ENCODE measurements at places on chromosomes 3 and 15.

DNA sequence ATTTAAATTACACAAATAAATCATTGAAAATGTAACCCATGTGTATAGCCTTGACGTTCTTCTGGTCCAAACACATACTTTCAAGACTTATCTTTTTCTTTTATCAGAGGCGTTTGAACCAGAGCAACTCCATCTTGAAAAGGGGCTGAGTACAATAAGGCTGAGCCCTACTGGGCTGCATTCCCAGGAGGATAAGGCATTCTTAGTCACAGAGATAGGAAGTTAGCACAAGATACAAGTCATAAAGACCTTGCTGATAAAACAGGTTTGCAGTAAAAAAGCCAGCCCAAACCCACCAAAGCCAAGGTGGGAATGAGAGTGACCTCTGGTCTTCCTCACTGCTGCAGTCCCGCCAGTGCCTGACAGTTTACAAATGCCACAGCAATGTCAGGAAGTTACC lies 101.0 kb upstream of the IGSF10 start:
- no peak for DNase-seq

GRCh38 chr3:195148549-195148948 lies 122.4 kb downstream of the XXYLT1 start:
- no peak for DNase-seq

- no peak for DNase-seq
Measured at GRCh38 chr3:122104515-122105194, 49.5 kb downstream of the CD86 start.

DNA sequence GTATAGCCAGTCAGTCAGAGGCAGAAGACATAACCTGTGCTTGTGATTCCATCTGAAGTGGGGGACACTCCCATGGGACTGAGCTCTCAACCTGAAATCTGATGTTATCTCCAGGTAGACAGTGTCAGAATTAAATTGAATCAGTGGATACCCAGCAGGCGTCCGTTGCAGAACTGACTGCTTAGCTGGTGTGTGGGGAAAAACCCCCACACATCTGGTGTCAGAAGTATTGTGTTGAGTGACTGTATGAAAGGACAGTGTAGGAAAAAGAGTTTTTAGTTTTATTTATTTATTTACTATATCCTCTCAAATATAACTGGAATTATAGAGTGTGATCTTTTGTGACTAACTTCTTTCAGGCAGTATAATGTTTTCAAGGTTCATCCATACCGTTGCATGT lies 10.4 kb downstream of the KPNA4 start:
- DNase-seq = no peak

DNA sequence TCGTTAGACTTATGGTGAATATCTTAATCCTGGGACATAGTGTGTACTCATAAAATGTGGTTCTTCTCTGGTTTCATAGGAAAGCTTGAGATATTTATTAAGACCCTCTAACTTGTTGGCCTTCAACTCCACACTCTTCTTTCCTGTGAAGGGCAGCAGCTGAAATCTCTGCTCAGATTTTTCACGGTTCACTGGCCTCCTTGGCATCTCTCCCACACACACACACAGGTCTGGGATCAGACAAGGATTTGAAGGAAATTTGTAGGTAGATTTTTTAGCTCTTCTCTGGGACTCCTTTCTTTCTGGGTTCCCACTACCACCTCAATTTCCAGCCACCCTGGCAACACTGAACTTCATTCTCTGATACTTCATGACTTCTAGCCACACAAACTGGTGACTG lies 70.2 kb downstream of the MYRIP start:
- DNase-seq = no peak

DNA sequence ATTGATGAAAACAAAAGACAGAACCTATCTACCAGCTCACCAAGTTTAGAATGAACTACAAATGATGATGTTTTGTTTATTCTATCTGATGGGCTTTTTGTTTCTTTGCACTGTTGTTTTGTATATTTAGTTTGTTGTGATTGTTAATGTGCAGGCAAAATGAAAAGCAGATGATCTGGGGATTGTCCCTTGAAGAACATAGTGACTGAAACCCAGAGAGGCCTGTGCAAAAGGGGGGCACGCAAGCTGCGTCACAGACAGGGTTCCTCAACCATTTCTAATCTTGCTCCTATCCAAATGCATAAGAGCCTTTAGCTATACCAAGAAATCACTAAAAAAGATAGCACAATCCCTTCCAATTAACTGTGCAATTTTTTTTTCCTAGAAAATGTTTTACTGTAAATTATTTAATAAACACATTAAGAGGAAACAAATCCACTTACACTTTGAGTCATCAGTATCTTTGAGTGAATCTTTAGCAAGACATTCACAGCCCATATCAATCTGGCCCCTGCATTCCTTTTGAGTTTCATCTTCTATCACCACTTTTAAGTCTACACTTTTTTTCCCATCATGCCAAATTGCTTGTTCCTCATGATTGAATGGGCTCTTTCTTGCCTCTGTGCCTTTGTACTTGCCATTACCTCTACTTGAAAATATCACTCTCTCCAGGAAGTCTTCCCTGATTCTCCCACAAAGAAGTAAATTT lies 220.3 kb downstream of the ATP8B4 start:
- no peak for DNase-seq

DNA sequence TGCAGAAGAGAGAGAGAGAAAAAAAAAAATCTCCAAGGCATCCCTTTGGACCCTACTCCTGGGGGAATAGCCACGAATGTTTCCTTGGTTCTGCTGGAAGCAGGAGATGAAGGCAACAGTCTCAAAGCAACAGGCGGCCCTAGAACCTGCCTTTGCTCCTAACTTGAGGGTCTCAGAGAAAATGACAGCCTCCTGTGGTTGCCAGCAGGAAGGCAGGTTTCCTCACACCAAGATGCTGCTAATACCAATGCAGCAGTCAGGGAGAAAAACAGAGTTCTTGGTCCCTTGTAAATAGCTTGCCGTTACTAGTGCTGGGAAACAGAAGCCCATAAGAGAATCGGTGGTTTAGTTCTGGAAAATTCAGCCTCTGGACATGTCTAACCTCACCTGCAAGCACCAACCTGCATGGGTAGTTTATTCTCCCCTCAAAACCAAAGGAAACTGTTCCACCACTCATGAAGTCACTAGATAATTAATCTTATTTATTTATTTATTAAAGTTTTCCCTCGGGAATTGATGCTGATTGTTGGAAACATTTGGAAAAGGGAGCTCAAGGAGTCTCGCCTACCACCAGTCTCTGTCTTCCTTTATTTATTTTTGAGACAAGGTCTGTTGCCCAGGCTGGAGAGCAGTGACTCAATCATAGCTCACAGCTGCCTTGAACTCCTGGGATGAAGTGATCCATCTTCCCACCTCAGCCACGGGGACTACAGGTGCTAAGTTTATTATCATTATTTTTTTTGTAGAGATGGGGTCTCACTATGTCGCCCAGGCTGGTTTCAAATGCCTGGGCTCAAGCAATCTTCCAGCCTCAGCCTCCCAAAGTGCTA lies 883 bp upstream of the FRMD4B start:
- no peak for DNase-seq

GRCh38 chr3:30044515-30044914 lies 561.9 kb upstream of the TGFBR2 start:
- no peak for DNase-seq

- peak; percentile 2 for DNase-seq
Measured at GRCh38 chr15:43529141-43529540, 11.7 kb downstream of the MAP1A start.

DNA sequence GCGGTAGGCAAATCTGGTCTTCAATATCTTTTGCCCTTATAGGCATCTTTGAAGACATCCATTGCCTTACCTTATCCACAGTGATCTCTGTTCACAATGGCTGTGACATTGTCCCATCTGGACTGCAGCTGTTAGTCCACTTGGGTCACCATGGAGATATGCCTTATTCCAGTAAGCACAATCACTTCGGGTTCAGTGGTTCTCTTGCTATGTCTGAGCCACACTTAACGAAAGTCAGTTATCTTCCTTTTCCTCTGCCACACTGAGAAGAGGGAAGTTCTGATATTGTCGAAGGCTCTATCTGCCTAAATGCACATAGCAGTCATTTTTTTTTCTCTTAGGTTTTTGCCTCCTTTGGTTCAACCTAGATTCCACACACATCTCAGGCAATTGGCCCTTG lies 119.0 kb upstream of the SATB1 start:
- DNase-seq = no peak

- DNase-seq = no peak
Measured at GRCh38 chr3:43874290-43874689, 183.6 kb downstream of the ABHD5 start.

- no peak for DNase-seq
Measured at GRCh38 chr3:58801541-58801940, 135.0 kb upstream of the FAM3D start.

GRCh38 chr3:48125886-48126622 lies 62.2 kb downstream of the CDC25A start:
- DNase-seq = no peak

DNA sequence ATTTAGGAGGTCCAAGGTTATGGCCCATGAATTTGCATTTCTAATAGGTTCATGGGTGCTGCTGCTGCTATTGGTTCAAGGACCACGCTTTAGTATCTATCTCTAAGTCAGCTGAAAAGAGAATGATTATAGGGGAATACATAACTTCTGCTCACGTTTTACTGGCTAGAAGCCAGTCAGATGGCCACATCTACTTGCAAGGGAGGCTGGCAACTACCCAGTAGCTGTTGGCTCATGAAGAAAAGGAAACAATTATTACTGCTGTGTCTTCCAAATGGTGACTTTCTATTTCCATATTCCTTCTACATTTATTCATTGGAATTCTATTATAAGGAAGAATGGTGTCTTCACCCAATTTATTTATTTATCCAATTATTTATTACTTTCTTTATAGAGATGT lies 54.2 kb downstream of the SLC25A36 start:
- no peak for DNase-seq

- DNase-seq = no peak
Measured at GRCh38 chr3:126321490-126321889, 35.7 kb downstream of the KLF15 start.

- DNase-seq = no peak
Measured at GRCh38 chr3:142884531-142884930, 4.4 kb downstream of the PCOLCE2 start.

DNA sequence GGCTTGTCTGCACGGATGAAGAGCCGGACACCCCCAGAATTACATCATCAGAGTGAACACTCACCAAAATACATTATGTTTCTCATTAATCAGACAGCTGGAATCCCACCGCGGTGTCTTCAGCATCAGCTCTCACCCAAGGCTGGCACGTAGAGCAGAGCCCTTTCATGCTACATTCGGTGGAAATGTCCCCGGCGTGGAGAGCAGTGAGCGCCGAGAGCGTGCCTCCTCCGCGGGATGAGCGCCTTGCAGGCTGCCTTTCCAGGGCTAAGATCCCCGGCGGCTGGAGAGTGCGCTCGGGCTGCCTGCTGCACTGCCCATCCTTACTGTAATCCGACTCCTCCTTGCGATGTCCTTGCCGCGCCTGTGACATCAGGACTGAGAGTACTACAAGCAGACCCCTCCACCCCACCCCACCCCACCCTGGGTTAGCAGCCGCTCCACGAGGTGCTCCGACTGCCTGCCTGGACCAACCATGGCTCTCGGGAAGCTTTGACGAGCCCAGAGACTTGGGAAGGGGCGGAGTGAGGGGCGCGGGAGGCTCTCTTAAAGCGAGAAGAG lies at the start of gene ZNF385D:
Gene ZNF385D (minus strand): TSS at position 380 of the 561 bp plus-strand sequence. CDS start 294 bp downstream, at position 86.
- no peak for DNase-seq

GRCh38 chr3:141905129-141905528 lies 28.7 kb downstream of the ATP1B3 start:
- no peak for DNase-seq

DNA sequence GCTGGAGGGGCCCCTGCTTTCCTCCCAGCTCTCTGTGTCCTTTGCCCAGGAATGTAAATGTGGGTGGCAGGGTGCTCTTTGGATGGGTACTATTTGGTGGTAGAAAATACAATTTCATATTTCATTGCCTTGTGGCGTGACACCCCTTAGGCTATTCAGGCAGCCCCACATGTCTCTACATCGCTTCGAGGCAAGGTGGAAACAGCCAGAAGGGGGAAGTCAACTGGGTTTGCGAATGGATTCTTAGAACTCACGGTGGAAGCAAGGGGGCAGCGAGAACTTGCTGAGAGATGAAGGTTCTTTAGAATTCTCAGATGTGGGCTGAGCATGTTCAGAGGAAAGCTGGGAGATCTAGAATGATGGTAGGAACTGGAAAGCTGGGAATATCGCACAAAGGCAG lies 25.3 kb downstream of the PLA2G4D start:
- DNase-seq = peak; percentile 13

- DNase-seq = peak; percentile 7
Measured at GRCh38 chr3:186985661-186986364, 55.5 kb downstream of the ST6GAL1 start.

- no peak for DNase-seq
Measured at GRCh38 chr15:66834881-66835878, 133.1 kb downstream of the SMAD6 start.

DNA sequence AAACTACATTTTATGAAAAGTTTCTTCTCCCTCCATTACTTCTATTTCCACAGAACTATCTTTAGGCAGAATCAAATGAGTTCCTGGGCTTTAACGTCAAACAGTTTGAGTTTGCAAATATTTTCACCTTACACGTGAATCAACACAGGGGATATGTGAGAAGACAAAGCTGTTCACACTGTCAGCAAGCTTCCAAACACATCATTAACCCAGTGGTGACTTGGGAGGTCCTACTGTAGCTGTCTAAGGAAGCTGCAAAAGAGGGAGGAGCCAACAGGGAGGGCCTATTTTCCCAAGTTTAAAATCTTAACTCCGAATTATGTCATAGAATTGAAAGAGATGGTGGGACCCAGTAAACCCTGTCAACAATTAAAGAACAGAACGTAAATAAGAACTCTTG lies 337.8 kb upstream of the DNAJC19 start:
- DNase-seq = no peak

DNA sequence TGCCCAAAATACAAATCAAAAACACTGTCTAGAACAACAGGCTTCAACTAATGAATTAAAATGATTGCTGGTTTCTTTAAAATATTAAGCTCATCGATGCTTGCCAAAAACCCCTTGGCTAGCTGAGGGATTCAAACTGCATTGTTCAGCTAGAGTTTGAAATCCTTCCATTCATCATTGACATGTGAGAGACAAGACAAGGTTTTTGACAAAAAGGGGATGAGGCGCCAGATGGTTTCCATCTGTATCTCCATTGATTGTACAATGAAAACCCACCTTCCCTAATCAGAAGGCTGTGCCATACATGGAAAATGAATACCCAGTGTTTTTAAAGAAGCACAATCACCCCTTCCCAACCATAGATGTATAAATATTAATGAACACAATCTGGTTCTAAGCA lies 67.8 kb downstream of the THRB start:
- no peak for DNase-seq
